Stimulated activated CD4-positive, alpha-beta T cell treated with anti-CD3 and anti-CD28 coated beads, Interleukin-15, amount 100 ng/mL, for 48 hours (primary cell): ENCODE measurements at places on chromosomes 7 and 10.

- DNase-seq = no peak
Observed at GRCh38 chr7:154628556-154628955, 374.4 kb downstream of the PAXIP1 start.

- no peak for DNase-seq
Observed at GRCh38 chr7:30163231-30163894, 28.6 kb downstream of the MTURN start.

- DNase-seq = no peak
Observed at GRCh38 chr10:20017961-20018360, 201.7 kb downstream of the PLXDC2 start.

GRCh38 chr7:90599038-90599437, 2.9 kb downstream of the CDK14 start:
- DNase-seq = no peak

DNA sequence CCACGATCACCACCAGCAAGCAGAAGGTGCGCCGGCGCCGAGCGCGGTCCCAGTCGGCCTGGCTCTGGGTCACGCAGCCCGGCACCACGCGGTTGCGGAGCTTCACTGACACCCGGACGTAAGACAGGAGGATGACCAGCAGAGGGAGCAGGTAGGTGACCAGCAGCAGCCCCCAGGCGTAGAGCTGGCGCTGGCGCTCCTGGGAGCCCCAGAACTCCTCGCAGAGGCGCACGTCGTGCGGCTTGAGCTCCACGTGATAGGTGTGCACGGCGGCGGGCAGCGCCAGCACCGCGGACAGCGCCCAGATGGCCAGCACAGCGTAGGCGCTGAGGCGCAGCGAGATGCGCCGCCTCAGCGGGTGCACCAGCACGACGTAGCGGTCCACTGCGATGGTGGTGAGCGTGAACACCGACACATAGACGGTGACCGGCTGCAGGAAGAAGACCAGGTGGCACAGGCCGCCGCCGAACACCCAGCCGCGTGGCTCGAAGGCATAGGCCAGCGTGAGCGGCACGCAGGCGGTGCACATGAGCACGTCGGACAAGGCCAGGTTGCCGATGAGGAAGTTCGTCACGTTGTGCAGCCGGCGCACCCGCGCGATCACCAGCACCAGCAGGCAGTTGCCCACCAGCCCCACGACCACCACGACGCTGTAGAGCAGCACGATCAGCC, 920 bp downstream of the PRLHR start:
- peak; percentile 22 for DNase-seq

DNA sequence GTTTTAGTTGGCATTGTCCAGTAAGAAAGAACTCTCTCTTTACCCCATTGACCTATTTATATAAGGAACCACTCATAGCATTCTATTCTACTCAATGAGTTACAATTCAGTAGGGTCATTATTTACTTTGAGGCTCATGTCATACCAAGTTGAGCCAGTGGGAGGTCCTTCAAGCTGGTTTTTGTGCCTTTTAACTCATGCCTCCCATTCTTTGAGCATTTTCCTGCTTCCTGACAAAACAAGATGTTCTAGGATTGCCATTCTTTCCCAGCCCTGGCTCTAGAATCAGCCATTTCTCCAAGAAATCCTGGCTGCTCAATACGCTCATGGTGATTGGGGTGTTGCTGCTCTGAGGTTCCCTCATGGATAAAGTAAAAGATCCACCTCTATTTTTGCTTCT, 250.1 kb downstream of the ABCA13 start:
- DNase-seq = no peak

DNA sequence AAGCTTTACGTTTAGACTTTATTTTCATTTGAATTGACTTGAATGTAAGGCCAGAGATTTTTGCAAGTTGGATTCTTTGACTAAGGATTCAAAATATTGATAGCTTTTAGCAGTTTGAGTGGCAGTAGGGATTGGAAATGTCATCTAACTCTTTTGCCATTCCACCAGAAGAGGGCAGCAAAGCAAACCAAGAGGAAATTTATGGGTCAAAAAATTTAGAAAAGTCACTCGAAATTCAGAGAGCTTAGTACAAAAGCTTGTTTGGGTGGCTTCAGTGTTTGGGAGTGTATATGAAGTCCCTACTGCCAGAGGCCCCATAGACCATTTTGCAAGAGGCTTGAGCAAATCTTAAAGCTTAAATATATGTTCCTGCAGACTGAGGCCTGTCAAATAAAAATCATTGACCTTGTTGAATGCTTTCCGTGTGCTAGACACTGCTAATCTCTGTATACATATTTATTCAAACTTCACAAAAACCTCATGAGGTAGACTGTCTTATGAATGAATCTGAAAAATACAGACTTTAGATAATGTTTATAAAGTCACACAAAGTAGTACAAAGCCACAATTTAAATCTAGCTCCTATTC, 44.6 kb upstream of the RSBN1L start:
- DNase-seq = peak; percentile 6

DNA sequence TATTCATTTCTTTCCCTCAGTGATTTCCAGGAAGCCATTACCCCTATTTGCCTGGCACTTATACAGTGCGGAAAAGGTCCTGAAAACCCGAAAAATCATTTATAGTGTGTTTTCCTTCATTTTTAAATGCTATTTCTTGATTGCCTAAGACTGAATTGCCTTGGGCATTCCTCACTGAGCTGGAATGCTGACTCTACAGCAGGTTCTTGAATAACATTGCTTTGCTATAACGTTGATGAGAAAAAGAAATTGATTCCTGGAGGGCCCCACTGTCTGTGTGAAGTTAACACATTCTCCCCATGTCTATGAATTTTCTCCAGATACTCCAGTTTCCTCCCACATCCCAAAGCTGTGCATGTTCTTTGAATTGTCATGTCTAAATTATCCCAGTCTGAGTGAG, 308.5 kb downstream of the EXOC4 start:
- no peak for DNase-seq
